Muscle of arm (tissue), 14 donors: ENCODE measurements at places on chromosomes 2 and 18.

GRCh38 chr2:42937171-42937875 lies 144.9 kb upstream of the HAAO start:
- DNase-seq, result no peak

GRCh38 chr18:63319383-63320122 lies at the start of gene BCL2:
TSS of gene BCL2 (minus strand) at chr18:63319769.
- peak; percentile 80 for DNase-seq

GRCh38 chr2:46650556-46651001 lies 171.2 kb downstream of the TMEM247 start:
- peak; percentile 87 for DNase-seq

DNA sequence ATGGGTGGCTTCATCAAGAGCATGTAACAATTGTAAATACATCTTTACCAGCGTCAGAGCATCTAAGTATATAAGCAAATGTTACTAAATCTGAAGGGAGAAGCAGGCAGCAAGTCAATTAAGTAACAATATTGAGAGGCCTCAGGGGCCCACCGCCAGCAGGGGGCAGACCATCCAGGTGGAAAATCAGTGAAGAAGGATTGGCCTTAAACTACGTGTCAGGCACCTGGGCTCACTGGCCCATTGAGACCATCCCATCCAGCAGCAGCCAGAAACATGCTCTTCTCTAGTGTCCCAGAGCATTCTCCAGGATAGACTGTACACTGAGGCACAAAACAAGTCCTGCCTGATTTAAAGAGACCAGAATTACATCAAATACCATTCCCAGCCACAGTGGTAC lies 96.2 kb upstream of the SNTG2 start:
- no peak for DNase-seq

- DNase-seq, result no peak
These were observed 9.0 kb downstream of the CUL3 start for GRCh38 chr2:224576088-224576715.

- no peak for DNase-seq
These were observed 47.9 kb downstream of the SLC14A1 start for GRCh38 chr18:45771587-45772480.

GRCh38 chr2:232883116-232883721 lies 13.2 kb downstream of the SNORC start:
- DNase-seq, result no peak

DNA sequence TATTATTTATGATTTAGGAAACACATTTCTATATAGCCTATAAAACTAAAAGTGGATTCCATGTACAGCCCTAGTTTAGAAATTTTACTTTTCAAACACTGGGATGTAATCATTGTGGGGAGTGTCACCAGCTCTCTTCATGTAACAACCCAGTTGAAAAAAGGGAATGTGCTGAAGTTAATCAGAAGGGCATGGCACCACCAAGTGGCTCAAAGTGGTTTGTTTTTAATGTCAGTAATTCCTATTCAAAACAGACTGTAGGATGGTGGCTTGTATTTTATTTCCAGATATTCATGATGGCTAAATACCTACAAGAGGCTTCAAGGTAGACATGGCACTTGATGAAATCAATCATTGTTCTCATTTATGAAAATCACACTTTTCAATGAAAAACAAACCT lies 58.1 kb upstream of the TMEM182 start:
- peak; percentile 12 for DNase-seq

GRCh38 chr2:135984199-135985017 lies 1.0 kb downstream of the DARS1 start:
- no peak for DNase-seq

DNA sequence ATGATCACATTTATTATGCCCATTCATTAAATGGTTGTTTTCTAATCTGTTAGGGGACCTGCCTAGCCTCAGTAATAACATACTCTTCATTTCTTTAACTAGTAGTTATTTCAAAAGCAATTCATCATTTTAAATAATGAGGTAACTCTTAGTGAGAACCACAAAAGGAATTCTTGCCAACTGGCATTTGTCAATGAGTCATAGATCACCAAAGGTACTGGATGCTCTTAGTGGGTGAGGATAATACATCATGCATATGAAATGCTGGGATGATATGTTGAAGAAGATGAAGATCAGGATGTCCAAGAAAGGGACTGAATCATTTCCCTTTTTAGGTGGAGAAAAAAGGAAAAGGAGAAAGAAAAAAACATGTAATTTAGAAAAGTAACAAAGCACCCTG lies 826.2 kb upstream of the DDX18 start:
- DNase-seq, result no peak

DNA sequence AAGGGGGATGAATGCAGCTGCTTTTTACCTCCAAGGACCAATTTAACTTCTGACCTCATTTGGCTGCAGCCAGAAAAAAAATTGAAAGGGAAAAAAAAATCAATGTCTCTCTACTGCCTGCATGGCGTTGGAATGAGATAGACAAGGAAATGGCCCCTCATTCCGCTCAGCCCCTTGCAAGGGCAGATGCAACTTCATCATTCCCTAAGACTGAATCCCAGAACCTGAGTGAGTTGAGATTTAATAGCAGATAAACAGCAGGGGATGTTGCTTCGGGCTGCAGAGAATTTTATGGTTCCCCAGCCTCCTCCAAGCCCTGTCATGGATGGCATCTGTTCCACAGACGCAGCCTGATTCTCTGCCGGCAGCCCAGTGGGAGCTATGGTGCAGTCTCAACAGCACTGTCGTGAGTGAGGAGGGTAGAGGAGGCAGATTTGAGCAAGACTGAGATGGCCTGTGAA lies 49.0 kb downstream of the CAPN13 start:
- DNase-seq, result peak; percentile 20

DNA sequence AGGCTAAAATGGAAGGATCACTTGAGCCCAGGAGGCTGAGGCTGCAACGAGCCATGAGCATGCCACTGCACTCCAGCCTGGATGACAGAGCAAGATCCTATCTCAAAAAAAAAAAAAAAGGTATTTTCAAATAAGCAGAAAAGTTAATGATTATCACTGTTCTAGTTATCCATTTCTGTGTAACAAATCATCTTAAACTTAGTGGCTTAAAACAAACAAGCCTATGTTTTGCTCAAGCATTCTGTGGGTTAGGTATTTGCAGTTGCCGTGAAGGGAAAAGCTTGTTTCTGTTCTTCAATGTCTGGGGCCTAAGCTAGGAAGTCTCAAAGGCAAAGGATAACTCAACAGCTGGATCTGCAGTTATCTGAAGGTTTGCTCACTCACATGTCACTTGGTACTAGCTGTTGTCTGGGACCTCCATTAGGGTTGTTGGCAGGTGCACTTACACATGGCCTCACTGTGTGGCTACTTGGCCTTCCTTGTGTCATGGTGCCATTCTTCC lies 14.1 kb downstream of the MFF start:
- no peak for DNase-seq

GRCh38 chr2:106843910-106844250 lies 42.1 kb downstream of the ST6GAL2 start:
- no peak for DNase-seq

- no peak for DNase-seq
These were observed 21.5 kb upstream of the FSHR start for GRCh38 chr2:49175831-49176230.

DNA sequence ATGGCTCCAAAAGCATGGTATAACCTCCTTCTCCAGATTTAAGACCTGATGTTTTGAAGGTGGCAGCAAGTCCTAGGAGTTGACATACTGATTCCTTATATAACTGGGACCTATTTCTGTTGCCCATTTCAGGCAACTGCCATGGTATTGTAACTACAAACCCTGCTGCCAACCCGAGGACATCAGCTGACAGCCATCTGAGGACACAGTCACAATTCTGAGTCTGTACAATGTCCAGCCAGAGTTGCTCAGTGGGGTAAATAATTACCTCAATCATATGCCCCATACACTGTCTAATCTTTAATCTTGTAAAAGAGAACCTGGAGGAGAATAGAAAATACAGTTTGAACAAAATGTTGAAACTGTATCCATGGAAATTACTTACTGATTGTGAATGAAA lies 8.7 kb upstream of the GAREM2 start:
- no peak for DNase-seq

DNA sequence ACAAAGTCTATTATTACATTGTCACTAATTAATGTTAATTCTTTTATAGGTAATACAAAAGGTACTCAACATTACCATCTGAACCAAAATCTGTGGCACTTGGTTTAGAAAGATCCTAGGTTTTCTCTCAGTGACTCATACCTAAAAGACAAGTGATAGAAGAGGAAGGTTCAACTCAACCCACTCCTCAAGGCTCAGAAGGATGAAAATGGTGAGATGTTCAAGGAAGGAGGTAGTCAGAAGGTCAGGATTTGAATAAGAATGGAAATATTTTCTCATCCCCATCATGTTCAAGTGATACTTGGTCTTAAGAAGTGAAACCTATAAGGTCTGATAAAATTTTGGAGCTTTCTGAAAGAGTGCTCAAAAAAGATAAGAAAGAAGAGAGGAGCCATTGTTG lies 86.4 kb upstream of the FBXO11 start:
- DNase-seq, result no peak

DNA sequence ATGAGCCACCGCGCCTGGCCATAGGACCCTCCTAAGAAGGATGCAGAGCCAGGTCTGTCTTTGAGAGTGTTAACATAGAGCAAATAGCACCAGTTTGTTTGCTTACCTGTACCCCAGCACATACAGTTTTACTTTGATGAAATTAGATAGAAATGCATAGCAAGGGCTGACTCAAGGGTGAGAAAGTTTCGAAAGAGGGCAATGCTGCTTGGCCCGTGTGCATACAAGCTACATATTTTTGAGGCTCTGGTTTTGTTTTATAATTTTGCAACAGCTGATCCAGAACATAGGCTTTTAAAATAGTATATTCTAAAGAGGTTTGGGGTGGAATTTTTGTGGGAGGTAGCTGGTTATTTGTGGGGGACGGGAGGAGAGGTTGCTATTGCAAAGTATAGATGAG lies 151.7 kb downstream of the MCFD2 start:
- no peak for DNase-seq

DNA sequence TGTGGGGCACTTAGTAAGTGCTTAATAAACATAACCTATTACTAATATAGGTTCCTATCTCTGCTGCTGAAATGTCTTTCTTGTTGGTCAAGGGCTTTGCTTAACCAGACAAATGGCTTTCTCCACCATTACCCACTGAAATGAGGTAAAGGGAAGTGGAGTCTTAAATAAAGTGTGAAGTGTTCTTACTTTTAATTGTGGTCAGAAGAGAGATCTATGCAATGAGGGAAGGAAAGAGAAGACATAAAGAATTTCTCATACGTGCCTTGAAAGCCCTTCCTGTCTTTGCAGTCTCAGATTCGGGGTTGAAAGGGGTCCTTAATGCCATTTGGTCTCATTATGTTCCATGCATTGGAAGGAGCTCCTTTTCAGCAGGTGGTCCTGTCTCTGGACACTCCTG lies 6.9 kb upstream of the CXCR4 start:
- DNase-seq, result no peak

DNA sequence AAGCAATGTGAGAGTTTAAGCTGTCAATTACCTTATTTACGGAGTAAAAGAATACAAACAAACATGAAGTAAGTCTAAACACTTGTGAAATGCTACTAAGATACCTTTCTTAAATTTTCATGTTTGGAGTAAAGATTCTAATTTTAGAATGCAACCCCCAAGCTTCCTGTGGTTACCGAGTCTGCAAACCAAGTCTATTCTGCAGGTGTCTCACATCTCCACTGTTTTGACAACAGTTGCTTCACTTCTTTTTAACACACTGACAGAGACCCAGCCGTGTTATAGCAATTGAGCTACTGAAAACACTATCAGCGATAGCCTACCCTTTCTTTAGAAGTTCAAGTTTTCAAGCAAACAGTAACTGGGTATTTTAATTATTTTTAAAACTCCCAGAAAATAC lies 608.3 kb downstream of the ERBB4 start:
- DNase-seq, result peak; percentile 1
